ENCODE measurements at places on chromosomes 13 and 19.

- no peak for DNase-seq
Observed at GRCh38 chr19:7099597-7099921, 30.1 kb downstream of the ZNF557 start.

GRCh38 chr19:53906211-53907192 lies 2.6 kb upstream of the CACNG7 start:
- DNase-seq = peak; percentile 71

GRCh38 chr13:98571955-98572662 lies 4.8 kb downstream of the STK24 start:
- no peak for DNase-seq

- DNase-seq = no peak
Observed at GRCh38 chr13:111177081-111177711, 62.1 kb downstream of the ARHGEF7 start.

GRCh38 chr13:40776681-40777165 lies 5.7 kb upstream of the MRPS31 start:
- DNase-seq = no peak

DNA sequence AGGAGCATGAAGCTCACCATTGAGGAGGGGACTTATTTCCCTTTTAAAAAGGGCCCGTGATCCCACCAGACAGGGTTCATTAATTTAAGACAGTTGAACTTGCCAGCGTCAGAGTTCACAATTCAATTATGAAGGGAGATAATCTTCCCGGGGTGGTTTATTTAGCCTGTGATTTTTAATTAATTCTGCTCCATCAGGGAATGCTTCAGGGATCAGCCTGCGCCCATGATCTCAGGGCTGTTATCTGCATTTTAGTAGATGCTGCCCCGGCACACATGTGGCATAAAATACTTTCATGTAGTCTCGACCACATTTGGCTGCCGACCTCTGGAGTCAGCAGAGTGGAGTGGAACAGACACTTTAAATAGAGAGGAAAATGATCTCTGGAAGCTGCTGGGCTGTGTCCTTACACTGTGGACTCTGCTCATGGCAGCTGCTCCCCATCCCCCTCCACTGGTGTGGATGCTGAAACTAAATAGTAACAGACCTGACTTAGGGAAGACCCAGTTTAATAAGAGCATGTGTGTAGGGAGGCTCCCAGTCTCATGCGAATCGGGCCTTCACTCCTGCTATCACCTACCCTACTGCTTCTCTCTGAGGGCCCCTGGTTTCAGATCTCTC lies 256.9 kb downstream of the TEX29 start:
- DNase-seq = no peak

GRCh38 chr19:30755581-30755980 lies 383.4 kb downstream of the ZNF536 start:
- no peak for DNase-seq

GRCh38 chr19:49684983-49685553 lies 4.3 kb upstream of the ADM5 start:
- DNase-seq = no peak

DNA sequence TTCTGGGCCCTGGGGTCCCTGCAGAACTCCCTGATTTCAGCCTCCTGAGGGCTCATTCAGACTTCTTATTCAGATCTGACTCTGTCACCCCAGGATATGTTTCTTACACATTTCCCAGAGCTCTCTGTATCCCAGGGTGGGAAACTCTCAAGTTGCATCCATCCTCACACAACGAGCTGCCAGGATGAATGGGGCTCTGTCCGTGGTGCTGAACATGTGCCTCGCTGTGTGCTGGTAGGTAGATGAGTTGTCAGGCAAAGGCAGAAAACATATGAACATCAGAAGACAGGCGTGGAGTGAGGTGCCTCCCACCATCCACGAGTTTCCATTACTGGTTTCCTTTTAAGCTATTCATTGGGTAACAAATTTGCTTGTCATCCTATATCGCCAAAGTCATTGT lies 11.4 kb upstream of the IGFL1 start:
- DNase-seq = peak; percentile 89

DNA sequence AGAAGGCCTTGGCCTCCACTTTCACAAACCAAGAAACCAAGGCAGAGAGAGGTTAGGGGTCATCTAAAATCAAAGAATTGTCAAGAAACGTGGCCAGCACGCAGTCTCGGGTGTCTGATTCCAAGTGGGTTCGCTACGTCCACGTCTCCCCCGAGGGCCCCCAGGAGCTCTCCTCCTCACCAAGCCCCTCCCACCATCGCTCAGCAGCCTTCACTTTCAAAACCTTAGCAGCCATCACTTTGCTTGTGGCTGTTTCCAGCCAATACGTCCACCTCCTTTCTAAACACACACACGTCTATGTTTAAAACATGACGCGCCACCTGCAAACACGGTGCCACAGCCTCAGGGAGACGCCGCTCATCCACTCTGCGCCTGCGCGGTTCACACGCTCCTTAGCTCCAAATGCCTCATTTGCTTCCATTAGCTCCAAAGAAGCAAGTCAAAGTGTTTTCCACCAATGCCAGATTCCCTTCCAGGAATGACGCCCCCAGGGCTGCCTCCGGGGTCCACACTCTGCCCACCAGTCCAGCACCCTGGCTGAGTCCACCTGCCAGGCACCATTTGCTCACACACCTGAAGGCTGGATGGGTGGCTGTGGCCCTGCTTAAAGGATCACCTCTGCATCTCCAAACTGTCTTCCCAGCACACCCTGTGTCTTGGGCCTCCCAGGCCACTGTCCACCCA lies 5.5 kb downstream of the RASA3 start:
- DNase-seq = no peak

- DNase-seq = no peak
Observed at GRCh38 chr13:113562844-113563243, 21.7 kb upstream of the TFDP1 start.

GRCh38 chr19:1486720-1487575 lies 3.2 kb downstream of the PCSK4 start:
- no peak for DNase-seq

DNA sequence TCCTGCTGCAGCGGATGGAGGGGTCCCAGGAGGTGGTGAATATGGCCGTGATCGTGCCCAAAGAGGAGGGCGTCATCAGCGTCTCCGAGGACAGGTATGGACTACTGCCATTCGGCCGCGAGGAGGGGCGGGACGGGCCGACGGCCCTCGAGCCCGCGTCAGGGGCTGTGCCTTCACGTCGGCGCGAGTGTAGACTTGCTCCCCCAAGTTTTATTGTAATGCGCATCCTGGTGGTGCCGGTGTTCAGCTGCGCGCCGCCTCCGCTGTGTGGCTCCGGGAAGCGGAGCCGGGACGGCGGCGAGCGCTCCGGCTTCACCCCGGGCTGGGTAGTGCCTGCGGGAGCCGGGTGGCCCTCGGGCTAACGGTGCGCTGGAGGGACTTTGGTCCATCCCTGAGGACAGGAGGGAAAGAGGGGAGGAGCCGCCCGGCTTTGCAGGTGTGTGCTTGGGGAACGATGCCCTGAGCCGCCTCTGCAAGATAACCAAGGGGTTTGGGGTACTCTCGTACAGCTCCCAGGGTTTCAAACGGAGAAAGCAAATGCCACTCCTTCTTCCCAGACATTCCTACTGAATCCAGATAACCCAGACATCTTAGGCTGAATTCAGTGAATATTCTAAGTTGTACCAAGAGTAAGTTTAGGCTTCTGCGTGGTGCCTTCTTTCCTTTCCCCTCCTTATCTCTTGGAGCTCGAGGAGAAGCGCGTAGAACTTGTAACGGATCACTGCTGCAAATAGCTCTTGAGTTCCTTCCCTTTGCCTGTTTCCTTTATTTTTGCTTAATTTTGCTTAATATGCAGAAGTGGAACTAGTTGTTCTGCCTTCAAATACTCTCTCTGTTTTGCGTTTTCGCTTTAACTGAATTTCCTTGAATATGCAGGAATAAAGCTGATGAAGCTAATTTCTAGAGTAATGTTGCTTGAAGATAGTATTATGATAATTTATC lies 740 bp downstream of the WDFY2 start:
- peak; percentile 84 for DNase-seq

GRCh38 chr19:39846678-39847486 lies 703 bp upstream of the FBL start:
- DNase-seq = peak; percentile 16

DNA sequence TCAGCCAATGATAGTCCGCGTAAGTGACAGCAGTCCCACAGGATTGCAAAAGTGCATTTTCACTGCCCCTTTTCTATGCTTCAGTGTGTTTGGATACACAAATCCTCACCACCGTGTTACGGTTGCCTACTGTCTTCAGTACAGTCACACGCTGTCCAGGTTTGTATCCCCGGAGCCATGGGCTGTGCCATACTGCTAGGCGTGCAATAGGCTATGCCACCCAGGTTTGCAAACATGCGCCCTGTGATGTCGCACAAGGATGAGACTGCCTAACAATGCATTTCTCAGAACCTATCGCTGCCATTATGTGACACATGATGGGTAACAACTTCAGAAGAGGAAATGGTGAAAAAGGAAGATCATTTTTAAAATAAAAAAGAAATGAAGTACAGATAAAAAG lies 16.8 kb upstream of the ADPRHL1 start:
- no peak for DNase-seq

DNA sequence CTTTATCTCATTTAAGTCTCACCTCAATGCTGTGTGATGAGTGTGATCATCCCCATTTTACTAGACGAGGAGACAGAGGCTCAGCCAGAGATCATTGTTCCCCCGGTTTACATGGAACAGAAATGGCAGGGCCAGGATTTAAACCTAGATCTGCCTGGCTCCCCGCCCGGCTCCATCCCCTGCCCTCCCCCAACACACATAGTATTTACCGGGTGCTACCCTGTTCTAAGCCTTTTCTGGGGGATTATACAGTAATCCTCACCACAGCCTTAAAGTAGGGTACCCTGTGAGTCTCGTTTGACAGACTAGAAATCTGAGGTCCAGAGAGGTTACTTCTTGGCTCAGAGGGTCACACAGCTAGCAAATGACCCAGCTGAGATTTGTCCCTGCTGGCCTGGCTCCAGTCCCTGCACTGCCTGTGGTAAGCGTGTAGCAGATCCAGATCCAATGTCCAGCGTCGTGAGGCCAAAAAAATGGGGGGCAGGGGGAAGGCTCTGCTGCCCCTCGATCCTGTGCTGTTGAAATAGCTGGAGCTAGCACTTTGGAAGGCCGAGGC lies 3.8 kb upstream of the KLC3 start:
- DNase-seq = no peak

DNA sequence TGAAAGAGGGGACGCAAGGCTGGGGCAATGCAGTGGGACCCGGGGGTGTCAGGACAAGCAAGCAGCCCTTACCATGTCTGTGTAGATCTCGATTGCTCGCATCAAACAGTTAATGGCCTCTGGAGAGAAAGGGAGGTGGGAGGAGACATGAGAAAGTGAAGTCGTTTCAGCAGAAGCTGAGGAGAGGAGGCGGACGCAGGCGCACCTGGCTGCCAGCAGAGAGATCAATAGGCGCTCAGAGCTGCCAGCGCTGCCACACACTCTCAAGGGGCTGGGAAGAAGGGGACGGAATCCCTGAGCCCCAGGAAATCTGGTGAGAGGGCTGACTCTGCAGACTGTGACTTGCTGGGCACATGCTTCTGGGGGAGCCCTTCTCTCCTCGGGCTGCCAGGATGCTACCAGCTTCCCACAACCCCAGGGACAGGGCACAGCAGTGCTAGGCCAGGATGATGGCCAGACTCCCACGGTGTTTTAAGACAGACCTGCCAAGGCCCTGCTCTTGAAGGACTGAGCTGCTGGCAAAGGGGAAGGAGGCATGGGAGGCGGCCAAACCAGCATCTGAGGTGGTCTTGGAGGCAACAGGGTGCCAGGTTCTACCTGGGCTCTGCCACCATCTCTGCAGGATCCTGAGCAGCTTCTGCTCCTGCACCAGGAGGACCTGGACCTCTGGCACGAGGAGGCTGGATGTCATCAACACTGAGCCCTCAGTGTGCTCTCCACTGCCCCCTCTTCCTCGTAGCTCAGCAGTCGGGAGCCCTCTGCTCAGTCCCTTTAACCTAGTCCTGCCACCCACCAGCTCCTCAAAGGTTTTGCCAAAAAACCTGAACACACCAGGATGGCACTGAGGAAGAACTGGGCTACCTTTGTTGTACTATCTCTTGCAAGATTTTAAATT lies 11.7 kb upstream of the KPTN start:
- no peak for DNase-seq

GRCh38 chr13:111251646-111252445 lies 68.6 kb upstream of the TEX29 start:
- no peak for DNase-seq

- no peak for DNase-seq
Observed at GRCh38 chr13:74226791-74227475, 92.7 kb upstream of the KLF12 start.

DNA sequence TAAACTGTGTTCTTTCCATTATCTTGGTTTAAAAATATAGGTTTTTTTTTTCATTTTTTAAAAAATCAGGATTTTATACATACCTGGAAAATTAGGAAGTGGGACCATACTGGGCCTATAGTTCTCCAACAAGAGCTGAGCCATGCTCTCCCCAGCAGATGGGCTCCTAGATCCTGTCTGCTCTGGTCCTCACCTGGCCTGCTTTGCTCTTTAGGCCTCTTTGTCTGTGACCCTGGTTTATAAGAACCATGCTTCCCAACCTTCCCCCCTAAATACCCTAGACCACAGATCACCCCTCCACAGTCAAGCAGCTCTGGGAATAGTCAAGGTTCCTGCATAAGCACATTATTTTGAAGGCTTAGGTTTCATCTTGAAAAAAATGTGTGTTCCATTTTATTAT lies 185.0 kb upstream of the TSHZ3 start:
- DNase-seq = no peak

GRCh38 chr19:41783612-41784011 lies 12.8 kb upstream of the CEACAM3 start:
- no peak for DNase-seq

DNA sequence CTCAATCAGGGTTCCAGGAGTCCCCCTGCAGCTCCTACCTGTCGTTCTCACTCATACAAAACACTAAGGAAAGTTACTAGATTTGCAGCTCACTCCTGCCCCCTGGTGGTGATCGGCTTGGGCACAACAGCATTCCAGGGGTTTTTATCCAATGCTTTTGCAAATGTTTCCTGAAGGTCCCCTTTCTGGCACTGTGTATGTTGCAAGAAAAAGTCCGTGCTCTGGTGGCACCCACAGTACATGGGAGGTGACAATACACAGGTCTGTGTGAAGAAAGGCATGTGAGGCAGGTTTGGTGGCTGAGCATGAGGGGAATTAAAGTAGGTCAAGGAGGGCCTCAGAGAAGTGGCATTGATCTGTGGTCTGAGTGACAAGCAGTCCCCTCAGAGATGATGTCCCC lies 8.6 kb upstream of the TYK2 start:
- DNase-seq = peak; percentile 87

- peak; percentile 29 for DNase-seq
Observed at GRCh38 chr19:37718304-37718703, 1.3 kb downstream of the ZNF607 start.

GRCh38 chr13:99501848-99502301 lies 603 bp downstream of the TM9SF2 start:
- no peak for DNase-seq

- no peak for DNase-seq
Observed at GRCh38 chr19:13884726-13885591, 8.0 kb downstream of the NANOS3 start.

DNA sequence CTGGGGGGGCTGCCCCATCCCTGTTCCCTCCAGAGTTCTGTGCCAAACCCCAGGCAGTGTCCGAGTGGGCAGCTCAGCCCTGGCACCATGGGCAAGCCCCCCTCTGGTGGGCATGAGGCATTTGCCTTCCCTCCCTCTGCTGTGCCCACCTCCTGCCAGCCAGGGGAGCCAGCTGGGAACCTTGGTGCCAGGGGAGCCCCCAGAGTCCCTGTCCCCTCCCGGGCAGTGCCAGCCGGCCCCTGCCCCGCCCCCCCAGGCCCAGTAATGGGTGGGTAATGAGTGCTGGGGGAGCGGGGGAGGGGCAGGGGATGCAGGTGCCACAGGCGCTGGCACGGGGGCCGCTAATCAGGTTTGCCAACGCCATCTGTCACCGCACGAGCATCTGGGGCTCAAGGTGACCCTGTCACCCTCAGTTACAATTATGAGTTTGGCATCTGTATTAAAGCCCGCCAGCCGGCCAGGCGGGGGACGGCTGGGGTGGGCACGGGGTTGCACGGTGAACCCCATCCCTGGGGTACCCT lies 5.9 kb downstream of the DAND5 start:
- DNase-seq = no peak
